ENCODE measurements at places on chromosomes 6 and 20.

- no peak for DNase-seq
Observed at GRCh38 chr6:152087701-152088100, 280.2 kb downstream of the ESR1 start.

- no peak for DNase-seq
Observed at GRCh38 chr6:17919496-17919895, 67.9 kb downstream of the KIF13A start.

- DNase-seq: no peak
Observed at GRCh38 chr6:129596522-129596921, 113.5 kb downstream of the ARHGAP18 start.

- DNase-seq: peak; percentile 59
Observed at GRCh38 chr6:159978291-159979135, 9.6 kb downstream of the IGF2R start.

DNA sequence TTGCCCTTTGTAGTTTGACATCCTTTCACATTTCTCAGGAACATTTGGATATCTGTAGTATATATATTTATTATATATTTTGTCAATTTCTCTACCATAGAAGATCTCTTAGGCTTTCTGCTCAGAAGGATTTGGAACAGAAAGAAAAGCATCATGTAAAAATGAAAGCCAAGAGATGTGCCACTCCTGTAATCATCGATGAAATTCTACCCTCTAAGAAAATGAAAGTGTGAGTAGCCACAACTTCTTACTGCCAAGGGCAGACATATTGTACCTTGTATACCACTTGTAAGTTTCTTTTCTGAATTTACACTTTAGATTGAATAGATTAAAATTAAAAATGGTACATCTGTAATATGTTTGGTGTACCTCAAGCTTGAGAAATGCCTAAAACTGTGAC lies 31.2 kb downstream of the TPX2 start:
- no peak for DNase-seq

DNA sequence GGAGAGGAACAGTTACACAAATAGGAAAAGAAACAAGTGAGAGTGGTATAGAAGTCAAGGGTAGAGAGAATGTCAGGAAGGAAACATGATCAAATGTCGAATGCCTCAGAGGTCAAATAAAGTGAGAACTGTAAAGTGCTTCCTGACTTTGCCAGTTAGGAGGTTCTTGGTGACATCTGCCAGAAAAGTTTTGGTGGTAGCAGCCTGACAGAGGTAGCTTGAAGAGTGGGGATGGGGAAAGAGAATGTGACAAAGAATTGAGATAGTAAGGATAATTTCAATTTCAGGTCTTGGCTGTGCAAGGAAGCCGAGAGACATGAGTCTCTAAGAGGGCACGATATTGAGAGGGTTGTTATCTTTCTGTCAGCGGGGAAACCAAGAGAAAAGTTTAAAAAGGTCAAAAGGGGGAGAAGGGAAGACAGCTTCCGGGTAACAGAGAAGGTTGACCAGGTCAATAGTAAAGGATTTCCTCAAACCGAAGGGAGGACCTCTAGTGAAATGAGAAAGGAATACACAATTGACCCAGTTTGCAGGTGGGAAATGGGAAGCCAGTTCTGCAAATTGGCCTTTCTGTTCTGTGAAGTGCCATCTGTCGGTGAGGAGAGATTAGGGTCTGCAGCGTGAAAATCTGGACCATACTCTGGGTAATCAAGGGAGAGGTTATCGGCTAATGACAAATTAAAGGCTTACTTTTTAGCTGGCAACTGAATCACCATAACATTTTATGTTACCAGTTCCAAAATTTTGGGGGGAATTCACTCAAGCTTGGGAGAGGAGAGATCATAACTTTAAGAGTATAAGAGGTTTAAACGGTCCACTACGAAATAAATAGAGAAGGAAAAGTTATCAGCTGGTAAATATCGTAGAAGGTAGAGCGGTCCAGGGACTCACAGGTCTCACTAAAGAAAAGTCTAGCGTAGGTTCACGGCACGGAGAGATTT lies 973 bp upstream of the BRD2 start:
- peak; percentile 56 for DNase-seq

- peak; percentile 92 for DNase-seq
Observed at GRCh38 chr6:170291271-170292110, 613 bp upstream of the DLL1 start.

DNA sequence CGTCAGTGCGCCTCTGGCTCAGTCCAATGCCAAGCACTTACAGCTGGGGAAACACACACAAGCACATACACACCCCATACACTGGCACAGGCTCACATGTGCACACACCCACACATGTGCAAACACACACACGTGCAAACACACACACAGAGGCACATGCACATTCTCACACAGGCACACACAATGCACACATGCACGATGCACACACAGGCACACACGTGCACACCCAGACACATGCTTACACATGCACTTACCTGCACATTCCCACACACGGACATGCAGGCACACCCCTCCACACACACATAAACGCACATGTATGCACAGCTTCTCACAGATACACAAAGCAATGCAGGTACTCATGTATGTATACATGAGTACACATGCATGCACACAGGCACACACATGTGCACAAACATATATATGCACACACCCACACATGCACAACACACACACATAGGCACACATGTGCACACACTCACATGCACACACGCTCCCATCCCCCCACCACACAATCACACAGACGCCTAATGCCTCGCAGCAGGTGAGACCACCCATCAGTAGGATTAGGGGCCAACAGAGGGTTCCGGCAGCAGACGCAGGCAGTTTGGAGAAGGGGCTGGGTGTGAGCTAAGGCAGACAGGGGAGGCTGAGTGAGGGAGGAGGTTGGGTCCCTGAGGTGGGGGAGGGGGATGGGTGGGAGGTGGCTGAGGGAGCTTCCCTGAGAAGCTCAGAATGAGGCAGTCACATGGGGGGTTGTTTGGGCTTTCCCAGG lies 71.2 kb upstream of the SLCO4A1 start:
- no peak for DNase-seq

GRCh38 chr20:48192109-48192508 lies 406.8 kb upstream of the SULF2 start:
- no peak for DNase-seq

DNA sequence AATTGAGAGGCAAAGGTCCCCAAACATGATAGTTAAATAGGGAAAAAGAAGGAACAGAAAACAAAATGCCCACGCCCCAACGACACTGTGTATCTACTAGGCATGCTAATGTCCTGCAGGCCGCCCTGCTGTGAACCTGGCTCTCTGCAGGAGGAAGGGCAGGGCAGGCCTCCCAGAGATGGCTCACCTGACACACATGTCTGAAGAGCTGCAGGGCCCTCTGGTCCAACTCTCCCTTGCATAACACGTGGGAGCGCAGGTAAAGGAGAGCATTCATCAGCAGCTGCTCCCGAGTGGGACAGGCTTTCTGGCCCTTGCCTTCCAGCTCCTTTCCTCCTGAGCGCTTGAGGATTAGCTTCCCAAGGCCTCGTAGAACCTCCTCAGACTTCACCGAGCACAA lies 53.7 kb upstream of the LYRM2 start:
- DNase-seq: no peak

DNA sequence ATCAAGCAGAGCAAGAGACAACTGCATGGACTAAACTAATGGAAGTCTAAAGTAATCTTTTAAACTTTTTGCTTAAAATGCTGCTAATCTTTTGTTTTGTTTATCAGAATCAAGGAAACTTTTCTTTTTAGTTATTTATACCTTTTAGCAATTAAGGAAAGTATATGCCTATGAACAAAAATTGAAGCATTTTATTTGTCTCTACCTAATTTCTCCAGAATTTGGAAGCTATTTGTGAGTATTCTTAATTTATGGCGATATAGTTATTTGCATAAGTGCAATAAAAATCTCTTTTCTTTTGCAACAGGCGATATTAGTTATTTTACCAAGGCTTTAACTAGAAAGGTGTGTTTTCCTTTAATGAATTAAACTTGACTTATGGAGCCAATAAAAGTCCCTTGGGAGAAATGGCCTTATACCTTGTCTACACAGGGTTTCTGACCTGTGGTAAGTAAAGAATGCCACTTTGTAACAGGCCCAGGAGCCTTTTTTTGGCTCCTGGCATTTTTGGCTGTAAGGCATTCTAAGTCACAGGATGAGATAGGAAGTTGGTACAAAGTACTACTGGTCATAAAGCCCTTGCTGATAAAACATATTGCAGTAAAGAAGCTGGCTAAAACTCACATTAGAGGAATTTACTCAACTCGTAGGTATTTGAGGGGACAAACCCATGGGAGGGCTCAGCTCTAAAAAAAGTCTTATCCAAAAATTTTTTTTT lies 37.2 kb downstream of the TMEM14A start:
- no peak for DNase-seq

GRCh38 chr6:118122161-118122725 lies 215.2 kb downstream of the SLC35F1 start:
- no peak for DNase-seq

DNA sequence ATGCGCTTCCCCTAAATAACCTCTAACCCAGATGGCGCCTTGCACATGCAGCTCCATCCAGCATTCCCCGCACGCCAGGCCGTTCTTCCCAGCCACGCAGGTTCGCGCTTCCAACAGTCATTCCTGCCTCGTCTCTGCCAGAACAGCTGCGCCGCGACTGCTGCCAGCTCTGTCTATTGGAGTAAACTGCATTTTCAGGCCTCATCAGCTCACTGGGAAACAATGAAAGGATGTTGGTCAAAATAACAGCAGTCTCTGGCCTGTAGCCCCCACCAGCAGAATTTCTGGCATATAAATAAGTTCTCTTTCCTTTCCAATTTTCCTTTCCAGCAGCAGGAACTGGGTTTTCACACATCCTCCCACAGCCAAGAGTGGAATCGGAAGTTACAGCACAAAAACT lies 14.6 kb downstream of the NRSN1 start:
- DNase-seq: no peak

DNA sequence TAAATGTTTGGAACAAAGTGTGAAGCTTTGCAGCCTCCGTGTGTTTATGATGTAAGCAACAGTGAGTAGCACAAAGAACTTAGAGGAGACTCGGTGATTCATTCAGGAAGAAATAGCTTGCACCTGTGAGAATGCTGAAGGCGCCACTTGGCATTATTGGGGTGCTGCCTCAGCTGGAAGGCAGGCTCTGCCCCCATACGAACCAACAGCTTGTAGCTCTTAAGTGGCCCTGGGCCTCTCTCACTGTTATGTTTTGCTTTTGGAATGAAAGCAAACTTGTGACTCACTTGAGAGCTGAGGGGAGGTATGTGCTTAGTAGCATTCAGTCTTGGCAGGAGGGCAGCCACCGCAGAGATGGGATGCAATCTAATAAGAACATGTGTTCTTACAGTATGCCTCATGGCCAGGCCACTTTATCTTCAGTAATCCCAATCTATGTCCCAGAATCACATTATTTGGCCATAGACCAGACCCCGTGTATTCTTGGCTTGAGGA lies 310.7 kb downstream of the EYA4 start:
- no peak for DNase-seq

DNA sequence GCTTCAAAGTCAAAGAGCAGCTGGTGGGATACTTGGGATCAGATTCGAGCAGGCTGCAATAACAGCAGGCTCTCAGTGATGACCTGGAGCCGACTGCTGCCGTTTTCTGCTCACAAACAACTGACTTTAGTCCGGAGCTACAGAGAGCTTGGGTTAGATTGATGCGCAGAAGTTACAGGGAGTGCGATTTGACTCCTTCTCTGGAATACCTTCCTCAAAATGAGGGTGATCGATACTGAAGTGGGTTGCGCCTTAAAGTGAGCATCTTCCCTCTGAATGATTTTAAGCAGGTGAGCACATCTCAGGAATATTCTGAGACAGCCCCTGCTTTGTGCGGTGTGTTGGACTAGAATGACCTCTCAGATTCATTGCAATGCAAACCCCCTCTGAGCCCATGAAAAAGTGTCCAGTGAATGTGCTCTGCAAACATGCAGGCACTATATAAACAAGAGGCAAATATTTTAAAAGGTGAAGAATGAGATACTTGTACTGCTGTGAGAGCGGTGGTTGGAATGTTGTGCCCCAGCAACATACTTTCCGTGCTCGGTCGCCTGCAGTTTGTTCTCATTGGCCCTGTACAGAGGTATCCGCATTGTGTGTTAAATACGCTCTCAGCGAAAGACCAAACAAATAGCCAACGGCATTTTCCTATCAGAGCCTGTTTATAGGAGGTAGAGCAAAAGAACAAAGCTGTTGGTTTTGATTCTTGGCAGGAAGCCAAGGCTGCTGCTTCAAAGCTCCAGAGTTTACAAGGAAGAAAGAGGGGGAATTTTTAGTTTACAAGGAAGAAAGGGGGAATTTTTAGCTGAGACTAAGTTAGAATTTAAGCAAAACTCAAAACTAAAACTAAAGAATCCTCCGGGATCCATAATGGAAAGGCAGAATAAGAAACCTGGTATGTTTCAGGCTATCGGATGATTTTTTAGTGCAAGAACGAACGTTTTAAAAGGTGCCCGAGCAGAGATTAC lies 67.7 kb downstream of the PHACTR2 start:
- peak; percentile 93 for DNase-seq
